ENCODE measurements at places on chromosomes 7 and 10.

- no peak for DNase-seq
Measured at GRCh38 chr7:6293202-6293601, 20.8 kb upstream of the CYTH3 start.

DNA sequence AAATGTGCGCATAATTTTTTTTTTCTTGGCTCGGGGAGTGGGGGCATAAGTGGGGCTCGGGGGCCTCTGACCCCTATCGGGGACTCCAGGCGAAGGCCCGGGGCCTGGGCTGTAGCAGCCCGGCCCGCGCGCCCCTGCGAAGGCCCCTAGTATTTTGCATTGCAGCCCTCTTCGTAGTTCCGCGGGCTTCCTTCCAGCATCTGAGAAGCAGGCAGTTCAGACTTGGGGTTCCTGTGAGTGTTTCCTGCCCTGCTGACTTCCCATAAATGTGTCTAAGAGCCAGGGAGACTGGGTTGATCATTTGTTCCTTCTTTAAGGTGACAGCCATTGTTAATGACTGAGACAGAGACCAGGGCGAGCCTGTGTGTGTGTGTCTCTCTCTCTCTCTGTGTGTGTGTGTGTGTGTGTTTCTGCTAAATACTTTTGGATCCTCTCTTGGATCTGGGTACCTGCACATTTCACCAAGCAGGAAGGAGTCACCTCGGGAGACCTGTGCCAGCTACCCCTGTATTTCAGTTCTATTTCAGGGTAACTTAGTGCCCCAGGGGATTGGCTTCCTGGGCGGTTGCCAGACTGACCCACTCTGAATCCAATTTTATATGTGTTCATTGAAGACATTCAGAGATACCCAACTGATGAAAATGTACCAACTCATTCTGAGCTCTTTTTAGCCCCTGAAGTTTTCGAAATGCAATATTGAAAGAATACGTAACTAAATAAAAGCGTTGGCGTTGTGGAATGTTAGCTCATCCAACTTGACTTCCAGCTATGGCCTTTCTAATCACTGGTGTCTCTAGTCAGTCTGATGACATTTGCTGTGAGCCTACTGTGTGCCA lies 805 bp downstream of the MSRB2 start:
- DNase-seq: peak; percentile 75

DNA sequence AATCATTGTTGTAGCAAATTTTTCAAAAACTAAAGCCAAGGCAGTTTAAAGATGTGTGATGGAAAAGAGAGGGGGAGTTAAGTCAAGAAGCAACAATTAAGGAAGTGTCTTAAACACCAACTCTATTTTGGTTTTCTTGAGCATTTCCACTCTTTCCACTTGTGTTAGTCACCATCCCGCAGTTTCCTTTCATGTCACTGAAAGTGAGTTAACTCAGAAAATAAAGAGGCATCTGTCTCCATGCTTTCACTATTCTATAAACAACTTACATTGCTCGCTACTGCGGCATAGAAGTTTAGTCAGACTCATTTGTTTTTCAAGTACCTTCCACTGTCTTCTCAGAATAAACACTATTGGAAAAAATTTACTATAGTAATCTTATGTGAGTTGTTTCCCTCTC lies 284.9 kb upstream of the SEMA3D start:
- DNase-seq: no peak

DNA sequence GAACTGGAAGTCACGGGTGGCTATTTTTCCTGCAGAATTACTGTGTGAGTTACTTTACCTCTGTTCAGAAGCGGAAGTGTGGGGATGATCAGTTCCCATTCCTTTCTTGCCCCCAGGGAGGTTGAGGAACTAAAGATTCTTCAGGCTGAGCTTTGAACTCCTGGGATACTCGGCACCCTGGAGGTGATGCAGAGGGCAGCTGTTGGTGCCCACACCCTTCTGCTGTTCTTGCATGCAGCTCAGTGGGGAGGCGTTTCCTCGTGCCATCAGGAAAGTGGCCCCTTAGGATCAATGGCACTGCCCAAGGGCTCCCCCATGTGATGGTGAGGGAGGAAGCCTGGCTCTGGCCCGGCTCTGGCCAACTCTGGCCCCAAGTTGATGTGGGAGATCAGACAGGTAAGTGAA lies 44.7 kb upstream of the MXI1 start:
- DNase-seq: peak; percentile 41

DNA sequence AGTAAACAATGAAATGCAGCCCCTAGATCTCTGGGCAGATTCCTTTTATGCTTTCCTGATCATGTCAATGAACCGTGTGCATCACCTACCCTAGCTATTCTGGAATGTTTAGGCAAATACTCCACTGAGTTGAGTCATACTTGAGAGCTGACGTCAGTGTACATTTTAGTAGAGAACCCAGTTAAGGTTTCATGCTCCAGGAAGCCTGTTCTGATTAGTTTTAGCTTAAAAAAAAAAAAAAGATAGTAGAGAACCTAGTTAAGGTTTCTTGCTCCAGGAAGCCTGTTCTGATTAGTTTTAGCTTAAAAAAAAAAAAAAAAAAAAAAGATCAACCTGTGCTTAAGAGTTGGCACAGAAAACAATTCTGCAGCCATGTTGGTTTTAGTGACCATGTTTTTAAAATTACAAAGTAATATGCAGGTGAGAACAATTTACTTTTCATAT lies 3.7 kb upstream of the MCU start:
- no peak for DNase-seq

DNA sequence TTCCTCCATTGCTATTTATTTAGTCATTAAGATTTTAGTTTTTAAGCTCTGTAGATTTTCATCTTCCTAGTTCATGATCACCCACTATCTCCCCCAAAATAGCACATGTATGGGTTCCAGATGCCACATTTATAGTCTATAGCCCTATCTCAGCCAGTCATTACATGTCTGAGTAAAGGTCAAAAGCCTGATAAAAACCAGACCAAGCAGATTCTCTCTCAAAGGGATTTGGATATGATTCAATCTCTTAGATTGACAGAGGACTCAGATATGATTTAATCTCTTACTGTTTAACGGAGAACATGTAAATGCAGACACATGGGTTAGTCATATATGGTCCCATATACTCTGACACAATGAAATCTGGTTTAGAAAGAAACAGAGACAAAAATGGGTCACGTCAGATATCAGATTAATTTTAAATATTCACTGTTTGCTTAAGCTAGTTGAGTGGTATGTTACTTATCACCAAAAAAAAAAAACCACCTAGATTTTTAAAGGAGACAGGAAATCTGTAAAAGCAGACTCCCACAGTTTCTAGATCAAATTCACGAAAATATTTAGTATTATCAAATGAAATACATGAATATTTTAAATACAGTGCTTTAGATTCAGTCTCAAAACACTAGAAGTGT lies 107.0 kb upstream of the LRRN3 start:
- no peak for DNase-seq

GRCh38 chr7:45564886-45565455 lies 9.2 kb upstream of the ADCY1 start:
- no peak for DNase-seq

DNA sequence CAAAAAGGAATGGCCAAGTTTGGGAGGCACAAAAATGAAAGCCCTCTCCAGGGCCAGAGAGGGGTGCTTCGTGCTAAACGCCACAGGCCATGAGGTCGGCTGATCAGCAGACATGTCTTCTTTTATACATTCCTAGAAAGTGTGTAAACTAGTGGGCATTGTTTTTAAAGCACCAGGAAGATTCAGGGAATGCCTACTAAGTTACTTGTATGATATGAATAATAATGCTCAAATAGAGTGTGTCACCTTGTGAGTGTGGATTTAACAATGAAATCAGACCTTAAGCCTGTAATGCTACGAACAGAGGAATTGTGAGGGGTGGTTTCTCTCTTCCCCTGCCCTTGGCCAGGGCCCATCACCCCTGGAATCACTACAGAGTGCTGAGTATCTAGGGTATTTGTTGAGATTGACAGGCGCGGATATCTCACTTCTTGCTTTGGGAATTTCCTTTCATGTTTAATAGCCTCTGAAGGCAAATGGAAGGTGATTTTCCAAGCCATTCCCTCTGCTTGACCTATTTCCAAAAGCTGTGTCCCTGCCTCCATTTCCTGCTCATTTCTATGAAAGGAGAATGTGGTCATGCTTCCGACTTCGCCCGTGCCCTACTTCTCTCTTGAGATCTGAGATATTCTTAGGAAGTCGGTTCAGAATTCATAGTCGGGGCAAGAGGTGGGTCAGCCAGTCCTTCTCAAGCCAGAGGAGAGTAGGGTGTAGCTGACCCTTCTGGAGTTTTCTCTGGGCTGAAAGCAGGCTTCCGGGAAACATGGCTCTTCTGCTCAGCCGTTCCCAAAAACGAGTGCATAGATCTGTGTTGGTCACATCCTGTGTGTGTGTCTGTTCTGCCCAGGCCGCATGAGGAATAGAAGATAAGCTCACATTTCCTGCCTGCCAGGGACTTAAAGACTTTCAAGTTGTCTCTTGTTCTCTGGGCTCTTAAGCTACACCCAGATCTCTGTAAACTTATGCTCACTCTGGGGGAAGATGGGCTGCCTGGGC lies 167.8 kb upstream of the ITGB1 start:
- DNase-seq: no peak

DNA sequence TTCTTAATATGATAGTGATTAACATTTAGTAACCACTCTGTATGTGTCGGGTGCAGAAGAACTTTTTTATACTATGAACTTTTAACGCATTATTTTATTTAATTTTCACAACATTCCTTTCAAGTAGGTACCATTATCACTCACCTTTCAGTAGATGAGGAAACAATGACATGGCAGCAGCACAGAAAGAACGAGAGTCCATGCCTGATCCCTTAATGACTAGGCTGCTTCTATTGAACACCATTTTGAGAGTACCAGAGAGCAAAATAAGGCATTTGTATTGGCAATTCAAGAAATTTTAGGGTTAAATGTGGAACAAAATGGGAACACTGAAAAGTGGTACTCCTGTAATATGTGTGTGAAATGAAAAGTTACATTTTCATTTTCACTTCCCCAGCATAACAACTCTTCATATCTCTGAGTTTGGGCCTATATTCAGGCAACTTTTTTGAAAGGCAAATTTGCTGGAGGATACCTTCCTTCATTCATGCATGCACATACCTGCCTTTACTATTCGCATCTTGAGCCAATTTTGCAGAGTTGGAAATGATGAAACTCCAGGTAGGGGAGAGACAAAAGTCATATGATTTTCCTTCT lies 12.8 kb downstream of the LRRN3 start:
- DNase-seq: no peak

DNA sequence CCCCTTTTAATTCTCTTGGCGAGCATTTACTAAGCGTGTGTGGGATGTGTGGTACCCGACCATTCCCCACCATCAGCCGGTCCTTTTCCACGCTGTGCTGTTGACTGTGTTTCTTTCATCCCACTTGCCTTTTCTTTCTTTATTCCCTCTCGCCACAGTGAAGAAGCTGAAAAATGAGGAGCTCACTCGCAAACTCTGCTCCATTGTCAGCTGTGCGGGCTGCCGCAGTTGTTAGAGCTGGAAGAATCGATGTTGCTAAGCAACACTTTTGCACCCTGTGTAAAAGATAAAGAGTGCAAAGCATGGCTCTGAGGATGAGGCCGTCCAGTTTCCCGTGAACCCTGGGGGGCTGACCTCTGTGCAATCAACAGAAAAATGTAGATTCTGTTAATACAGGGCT lies 203.1 kb upstream of the NEBL start:
- DNase-seq: no peak

- DNase-seq: no peak
Measured at GRCh38 chr10:116069856-116070255, 203.2 kb downstream of the GFRA1 start.

DNA sequence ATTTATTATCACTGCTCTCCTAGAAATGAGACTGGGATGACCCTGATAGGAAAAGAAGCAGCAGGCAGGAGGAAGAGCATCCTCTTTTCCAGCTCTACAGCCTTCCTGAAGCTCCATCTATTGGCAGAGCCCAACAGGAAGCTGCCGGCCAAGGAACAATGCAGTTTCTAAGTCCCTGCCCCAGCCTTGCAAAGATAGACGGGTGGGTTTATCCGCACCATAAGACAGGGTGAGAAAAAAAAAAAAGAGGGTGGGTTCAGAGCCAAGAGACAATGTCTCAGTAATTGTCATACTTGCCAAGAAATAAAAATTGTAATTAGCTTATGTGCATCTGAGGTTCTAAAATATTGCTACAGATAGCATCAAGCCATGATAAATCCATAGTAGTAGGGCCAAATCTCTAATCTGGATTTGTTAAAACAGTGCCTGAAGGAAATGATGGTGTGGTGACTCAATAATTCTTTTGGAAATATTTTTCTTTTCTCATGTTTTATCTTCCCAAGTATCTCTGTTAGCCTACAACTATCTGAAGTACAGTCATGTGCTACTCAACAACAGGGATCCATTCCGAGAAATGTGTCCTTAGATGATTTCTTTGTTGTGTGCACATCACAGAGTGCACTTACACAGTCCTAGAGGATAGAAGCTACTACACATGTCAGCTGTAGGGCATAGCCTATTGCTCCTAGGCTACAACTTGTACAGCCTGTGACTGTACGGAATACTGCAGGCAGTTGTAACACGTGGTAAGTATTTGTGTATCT lies 242.9 kb upstream of the CXCL12 start:
- no peak for DNase-seq

- DNase-seq: no peak
Measured at GRCh38 chr10:91367127-91367531, 43.0 kb upstream of the HECTD2 start.

DNA sequence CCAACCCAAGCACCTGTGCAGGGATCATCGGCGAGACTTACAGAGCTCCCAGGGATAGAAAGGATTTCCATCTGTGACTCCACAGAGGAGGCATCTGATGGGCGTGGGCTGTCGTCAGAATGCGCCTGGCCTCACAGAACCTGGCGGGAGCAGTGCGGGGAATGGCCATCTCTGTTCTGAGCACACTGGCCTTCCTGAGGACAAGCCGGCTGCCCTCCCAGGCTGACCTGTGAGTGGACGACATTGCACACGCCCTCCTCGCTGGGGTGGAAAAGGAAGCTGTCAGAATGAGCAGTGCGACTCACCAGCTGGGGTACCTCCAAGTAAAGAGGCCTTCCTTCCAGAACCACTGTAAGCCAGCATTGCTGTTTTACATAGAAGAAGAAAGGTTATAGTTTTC lies 234.6 kb upstream of the PITRM1 start:
- no peak for DNase-seq

DNA sequence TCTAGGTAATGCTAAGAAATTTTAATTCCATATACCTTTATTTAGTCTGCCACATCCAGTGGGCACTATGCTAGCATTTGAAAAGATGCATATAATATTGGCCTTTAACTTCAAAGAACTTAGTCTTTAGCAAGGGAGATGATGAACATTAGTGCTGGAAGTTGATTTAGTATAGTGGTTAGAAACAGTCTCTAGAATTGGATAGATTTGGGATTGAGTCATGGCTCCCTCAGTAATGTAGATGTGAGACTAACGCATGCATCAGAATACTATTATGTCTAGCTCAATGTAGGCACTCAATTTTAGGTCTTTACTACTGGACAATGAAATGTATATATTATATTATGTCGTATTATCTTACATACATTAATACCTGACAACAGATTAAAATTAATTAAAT lies 5.8 kb downstream of the DKK1 start:
- DNase-seq: no peak

GRCh38 chr7:130490888-130491804 lies 739 bp upstream of the MEST start:
- DNase-seq: no peak

GRCh38 chr7:39183796-39184195 lies 206.1 kb downstream of the POU6F2 start:
- DNase-seq: no peak

GRCh38 chr10:66843396-66843795 lies 82.4 kb upstream of the LRRTM3 start:
- DNase-seq: no peak
